ENCODE measurements at places on chromosomes 3 and 15.

DNA sequence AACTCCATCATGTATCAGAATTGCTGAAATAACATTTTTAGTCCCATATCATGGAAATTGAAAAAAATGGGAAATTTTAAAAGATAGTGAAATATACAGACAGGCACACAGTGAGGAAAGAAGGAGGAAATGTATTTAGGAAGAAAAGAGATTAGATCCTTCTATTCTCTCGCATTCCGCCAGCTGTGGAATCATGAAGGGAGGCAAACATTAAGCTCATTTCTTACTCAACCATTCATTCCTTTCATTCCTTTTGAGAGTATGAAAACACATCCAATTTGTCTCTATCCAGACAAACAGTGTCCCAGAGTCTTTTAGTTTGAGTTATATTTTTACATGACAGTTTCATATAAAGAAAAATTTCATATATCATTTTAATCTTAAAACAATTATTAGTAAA is 52.5 kb upstream of the KCNMB2 start:
- no peak for DNase-seq

DNA sequence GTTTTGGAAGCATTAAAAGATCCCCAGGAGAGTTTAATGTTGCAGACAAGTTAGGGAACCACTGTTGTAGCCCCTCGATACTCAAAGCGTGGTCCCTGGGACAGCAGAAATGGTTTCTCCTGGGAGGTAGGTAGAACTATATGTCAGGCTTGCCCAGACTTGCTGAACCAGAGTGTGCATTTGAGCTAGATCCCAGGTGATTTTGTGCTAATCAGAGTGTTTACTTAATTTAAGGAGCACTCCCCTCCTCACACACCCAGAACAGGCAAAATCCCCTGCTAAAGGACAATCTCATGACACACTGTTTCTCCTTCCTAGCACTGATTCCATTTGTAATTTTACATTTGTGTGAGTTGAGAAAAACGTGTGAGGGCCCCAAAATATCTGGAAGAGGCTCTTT is 24.3 kb downstream of the LMCD1 start:
- no peak for DNase-seq

DNA sequence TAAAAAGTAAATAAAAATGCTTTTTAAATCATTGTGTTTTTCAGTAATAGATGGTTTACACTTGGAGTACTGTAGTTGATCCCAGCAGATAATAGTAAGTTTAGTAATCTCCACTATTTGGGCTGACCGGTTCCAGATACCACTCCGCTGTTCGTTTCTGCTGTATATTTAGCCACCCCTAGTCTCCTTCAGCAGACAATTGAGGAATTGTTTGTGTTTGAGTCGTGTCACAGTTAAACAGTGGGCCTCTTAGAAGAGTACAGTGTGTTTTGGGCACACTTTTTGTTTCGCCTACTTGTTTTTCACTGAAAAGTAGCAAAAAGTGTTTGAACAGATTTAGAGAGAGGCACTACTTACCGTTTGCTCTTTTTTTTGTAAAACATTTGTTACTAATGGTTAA is 33.2 kb downstream of the PAK2 start:
- DNase-seq = no peak

DNA sequence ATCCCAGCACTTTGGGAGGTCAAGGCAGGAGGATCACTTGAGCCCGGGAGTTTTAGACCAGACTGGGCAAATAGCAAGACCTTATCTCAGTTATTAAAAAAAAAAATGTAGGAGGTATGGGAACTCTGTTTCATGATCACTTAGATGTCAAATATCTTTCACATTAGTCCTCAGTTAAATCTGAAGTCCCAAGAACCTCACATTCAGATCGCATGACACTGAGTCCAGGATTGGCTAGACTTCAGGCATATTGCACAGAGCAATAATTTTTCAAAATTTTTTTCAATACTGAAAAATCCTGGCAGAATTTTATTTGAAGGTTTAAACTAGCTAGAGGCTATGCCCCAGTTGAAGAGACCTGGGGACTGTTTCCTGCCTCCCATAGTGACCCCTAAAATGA is 56.3 kb upstream of the ZNF148 start:
- no peak for DNase-seq

- DNase-seq = no peak
Measured at GRCh38 chr3:184561913-184562877, 610 bp downstream of the EPHB3 start.

GRCh38 chr15:82530006-82530405 is 10.3 kb downstream of the RPS17 start:
- DNase-seq = no peak
